ENCODE measurements at places on chromosomes 16 and 17.

DNA sequence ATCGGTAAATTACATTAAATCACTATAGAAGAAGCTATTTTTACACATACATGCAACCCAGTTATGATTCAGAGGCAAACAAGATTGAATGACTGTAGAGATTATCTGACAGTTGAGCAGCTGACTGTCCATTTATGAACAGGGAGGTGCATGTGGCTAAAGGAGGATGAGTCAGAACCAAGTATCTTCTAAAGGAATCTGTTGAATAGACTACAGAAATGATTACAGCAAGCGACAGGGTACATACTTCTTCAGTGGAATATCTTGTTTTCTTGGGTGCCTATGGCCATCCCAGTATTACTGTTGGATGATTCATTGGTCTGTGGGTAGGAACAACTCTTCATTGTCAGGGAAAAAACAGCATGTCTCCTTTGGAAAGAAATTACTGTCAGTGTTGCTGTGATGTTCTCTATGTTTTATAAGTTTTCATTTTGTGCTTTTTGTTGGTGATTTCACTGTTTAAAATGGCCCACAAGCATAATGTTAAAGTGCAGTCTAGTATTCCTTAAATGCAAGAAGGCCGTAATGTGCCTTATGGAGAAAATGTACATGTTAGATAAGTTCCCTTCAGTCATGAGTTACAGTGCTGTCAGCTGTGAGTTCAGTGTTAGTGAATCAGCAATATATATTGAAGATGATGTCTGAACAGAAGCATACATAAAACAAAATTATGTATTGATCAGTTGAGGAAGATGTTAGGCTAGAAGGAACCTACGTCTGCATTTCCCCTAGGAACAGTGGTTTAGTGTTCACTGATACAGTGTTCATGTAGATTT, 27.0 kb downstream of the CBFB start:
- no peak for DNase-seq

- DNase-seq: no peak
Observed at GRCh38 chr16:49440156-49441065, 66.8 kb downstream of the C16orf78 start.

DNA sequence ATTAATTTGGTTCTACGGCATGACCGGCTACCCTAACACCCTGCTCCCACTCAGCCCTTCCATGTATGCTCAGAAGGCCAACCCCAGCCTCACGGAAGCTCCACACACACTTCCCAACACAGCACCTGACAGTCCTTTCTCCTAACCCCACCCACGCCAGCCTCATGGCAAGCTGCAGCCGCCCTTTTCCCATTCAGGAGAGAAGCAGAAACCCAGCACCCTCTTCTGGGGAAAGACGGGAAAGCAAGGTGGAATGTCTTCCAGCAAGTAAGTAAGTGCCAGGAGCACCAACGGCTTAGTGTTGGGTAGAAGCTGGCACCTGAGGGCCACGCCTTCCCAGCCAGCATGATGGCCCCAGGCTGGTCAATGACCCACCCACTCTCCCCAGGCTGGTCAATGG, 32.1 kb downstream of the ABR start:
- DNase-seq: peak; percentile 90

- DNase-seq: peak; percentile 55
Observed at GRCh38 chr17:82836823-82837357, 2.9 kb downstream of the ZNF750 start.

DNA sequence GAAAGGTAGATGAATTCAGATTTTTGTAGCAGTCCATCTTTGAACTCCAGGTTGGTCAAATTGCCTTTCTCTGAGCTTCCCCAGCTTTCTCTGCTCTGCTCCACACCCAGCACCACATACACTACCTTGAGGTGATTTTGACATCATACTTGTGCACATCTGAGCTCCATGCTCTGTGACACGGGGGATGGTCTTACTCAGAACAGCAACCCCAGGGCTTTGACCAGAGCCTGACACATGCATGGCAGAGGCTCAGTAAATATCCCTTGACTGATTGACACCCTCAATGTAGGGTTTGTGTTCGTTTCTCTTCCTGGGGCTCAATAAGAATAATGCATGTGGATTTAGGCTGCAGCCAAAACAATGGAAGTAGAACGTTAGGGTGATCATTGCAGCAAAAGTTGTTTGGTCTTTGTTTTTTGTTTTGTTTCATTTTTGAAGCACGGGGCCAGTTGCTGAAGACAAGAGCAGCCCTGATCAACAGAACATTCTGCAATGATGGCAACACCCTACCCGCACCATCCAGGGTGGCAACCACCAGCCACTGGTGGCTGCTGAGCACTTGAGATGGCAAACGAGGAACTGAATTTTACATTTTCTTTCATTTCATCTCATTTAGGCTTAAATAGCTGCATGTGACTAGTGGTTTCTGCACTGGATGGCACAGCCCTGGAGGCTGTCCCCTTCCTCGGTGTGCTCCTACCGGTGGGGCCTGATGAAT, 224.8 kb upstream of the TNRC6C start:
- DNase-seq: no peak

GRCh38 chr17:46194393-46195216, 1.4 kb upstream of the KANSL1 start:
- DNase-seq: peak; percentile 57

- DNase-seq: peak; percentile 45
Observed at GRCh38 chr17:49913226-49914095, 55.5 kb upstream of the DLX4 start.

GRCh38 chr17:63364944-63365343, 81.2 kb downstream of the CYB561 start:
- DNase-seq: no peak

DNA sequence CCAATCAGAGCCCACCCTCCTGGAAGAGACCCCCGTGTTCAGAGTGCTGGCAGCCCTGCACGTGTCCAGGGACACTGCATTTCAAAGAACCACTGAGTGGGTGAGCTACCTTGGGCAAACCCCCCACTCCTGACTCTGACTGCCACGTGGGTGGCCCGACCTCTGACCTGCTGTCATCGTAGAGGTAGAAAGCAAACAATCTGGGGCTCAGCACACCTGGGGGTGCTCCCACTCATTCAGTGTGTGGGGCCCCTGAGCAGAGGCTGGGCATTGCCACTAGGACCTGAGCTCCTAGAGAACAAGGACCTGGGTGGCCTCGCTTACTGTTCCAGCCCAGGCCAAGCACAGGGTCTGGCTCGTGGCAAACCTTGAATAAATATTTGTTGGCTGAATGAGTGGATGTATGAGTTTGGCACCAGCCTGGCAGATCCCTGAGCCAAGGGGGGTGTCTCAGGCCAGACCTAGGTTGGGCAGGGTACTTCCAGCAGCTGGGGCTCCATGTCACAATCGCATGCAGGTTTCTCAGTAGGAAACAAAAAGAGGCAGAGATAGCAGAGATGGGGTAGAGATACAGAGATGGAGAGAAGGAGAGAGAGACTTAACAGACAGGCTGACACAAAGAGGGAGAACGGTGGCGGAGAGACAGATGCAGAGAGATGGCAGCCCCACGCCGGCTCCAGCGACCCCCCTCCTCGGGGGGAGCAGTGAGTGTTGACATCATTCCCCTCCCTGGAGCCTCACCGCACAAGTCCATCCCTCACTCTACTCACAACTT, 5.4 kb upstream of the DRC7 start:
- DNase-seq: no peak

- peak; percentile 50 for DNase-seq
Observed at GRCh38 chr17:13337864-13338371, 263.8 kb downstream of the HS3ST3A1 start.

DNA sequence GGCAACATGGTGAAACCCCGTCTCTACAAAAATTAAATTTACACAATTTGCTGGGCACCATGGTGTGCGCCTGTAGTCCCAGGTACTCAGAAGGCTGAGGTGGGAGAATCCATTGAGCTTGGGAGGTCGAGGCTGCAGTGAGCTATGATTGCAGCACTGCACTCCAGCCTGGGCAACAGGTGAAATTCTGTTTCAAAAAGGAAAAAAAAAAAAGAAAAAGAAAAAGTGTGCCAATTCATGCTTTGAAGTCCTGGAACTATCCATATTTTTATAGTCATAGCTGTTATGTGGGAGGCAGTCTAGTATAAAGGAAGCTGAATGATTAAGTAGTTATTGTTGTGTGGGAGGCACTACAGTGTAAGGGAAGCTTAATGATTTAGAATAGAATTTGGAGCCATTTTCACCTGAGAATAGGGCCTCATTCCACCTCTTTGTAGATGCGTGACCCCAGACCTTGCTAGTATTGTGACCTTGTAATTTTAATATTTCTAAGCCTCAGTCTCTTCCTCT, 31.6 kb downstream of the IQCK start:
- no peak for DNase-seq

DNA sequence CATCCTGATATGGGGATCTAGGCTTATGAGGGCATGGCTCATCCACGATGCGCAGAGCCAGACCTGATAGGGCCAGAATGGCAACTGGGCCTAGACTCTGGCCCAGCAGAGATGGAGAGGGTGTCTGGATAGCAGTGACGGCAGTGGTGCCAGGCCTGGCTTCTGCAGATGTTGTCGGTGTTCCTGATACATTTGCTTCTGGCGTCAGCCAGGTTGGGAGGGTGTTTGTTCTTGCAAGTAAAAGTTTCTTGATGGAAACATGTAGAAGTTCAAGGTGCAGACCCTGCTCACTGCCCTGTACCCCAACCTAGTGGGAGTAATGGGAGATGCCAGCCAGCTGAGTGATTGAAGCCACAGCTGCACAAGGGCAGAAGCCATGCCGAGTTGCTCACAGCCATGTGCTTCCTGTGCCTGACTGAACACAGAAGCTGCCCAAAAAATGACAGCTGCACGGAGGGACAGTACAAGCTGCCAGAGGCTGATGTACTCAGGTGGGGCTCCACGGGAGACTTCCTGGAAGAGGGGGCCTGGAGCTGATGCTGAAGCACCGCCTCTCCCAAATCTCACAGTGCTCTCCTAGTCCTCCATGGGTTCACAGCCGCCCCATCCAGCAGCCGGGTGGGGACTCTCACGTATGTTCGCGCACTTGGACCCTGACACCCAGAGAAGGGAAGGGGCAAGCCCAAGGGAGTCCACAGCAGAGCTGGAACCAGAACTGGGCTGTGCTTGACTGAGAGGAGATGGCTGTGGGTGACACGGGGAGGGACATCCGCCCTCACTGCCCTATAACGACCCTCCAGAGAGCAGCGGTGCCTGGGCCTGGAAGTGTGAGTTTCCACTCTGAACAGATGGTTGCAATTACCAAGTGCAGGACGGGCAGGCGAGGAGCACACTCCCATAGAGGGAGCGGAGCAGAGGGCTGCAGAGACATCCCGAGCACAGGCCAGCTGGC, 78.7 kb downstream of the N4BP1 start:
- DNase-seq: peak; percentile 24

DNA sequence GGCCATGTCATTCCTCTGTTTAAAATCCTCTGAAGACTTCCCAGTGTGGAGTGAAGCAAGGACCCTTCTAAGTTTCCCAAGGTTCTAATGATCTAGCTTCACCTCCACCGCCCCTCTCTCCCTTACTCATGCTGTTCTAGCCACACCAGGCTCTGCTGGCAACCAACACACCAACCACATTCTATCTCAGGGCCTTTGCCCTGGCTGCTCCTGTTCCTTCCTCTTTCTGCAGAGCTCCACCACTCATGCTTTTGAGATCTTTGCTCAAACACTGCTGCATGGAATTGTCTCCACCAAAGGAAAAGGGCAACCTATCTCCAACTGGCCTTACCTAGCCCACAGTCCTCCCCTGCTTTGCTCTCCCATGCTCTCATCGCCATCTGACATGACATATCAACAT, 128.7 kb downstream of the XYLT1 start:
- DNase-seq: no peak

- peak; percentile 6 for DNase-seq
Observed at GRCh38 chr16:47774661-47775060, 313.5 kb downstream of the PHKB start.

- no peak for DNase-seq
Observed at GRCh38 chr16:56355786-56356275, 69.5 kb downstream of the AMFR start.

GRCh38 chr17:9021158-9021991, at the start of gene NTN1:
NTN1 (plus strand) TSS chr17:9021510; CDS start chr17:9022374, 864 bp downstream.
- peak; percentile 42 for DNase-seq

DNA sequence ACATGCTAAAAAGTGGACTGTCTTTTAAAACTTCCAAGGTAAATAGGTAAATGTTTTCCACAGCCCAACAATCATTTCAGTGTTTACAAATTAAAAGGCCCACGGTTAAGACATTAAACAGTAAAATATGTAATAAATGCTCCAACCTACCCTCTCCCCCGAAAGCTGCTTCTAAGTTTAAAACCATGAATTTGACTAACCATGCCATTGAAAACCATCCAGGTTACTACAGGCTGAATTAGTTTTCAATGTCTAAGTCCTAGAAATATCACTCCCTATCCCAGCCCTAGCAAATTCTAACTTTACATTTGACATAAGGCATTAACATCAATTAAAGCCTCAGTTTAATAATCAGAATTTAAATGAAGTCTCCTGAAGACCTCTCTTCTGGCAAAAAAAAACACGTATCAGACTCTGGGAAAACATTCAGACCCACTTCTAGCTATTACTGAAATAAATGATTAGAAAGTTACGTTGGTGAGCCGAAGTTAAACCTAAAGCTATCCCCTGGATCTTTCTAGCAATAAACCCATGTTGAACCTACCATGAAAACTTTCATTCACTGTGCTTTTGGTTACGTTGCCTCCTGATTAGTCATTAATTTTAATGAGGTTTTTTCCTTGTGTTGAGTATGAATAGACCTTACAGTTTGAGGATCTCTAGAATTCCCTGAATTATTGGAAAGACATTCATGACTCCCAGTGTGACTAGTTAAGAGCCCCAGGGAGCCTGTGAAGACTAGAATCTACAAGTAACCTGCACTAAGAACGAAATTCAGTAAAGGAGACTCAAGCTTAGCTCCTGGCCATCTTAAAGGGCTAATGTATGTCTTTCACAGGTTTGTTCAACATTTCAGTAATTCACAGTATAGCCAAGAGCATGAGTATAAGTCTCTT, 1.7 kb upstream of the POLG2 start:
- DNase-seq: no peak

GRCh38 chr16:83669456-83669855, 138.3 kb upstream of the HSBP1 start:
- peak; percentile 35 for DNase-seq

GRCh38 chr16:4684763-4685162, 8.6 kb upstream of the NUDT16L1 start:
- DNase-seq: no peak

DNA sequence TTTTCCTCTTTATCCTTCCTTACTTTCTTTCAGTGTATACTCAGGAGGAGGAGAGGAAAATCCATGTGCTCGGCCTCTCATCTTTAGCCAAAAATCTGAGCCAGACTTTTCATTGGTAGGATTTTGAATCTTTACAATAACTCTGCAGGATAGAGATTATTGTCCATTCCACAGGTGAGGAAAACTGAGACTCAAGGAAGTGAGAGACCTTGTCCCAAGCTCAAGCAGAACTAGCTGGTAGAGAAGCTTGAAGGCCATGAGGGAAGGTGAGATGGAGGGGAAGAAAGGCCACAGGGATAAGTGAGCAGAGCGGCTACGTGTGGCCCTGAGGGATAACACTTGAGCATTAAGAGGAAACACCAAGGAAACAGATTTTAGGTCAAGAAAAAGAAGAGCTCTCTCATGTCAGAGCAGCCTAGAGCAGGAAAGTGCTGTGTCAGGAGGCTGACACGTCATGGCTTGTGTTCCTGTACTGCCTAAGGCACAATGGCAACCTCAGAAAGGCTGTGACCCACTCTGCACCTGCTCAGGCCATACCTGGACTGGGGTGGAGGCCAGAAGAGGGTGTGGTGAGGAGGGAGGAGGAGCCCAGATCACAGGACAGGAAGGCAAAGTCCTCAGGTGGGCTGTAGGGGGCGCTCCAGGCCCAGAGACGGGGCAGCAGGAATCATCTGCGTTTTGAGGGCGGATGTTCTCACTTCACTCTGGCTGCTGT, 11.9 kb downstream of the MT4 start:
- peak; percentile 61 for DNase-seq

All from NCI-H82 (cell line).